ENCODE measurements at places on chromosomes 3 and 15.

- no peak for DNase-seq
Observed at GRCh38 chr3:5694266-5694665, 506.8 kb downstream of the EDEM1 start.

DNA sequence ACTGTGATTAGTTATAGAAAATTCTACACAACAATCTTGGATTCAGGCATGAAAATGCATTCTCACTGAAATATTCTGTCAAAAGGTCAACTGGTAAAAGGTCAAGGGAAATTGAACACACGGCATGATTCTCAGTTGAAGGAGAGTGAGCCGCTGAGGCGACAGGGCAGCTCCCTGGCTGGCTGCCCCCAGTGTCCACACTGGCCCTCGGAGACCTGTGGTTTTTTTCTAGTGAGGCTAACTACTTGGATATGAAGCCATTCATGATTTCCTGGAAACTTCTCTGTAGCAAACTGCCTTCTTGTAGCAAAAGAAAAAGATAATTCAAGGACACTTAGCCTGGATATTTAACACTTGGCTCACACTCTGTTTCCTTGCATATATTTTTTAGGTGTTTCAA, 37.2 kb downstream of the AADACL2 start:
- no peak for DNase-seq

DNA sequence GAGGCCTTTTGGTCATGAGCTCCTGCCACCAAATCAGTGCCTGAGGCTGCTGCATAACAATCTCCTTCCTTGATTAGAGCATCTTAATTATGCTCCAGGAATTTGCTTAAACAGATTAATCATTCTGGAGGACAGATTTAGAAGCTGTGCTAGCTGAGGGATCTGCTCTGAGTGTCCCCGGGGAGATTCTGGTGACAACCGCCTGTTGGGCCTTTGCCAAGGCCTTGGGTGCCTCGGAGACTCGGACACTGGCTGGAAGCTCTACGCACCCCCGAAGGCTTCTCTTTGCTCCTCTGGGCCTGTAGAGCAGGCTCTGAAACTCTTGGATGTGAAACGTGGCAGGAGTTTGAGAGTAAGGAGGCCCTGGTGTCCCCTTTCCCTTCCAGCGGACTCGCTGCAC, 264.1 kb downstream of the CD47 start:
- no peak for DNase-seq

DNA sequence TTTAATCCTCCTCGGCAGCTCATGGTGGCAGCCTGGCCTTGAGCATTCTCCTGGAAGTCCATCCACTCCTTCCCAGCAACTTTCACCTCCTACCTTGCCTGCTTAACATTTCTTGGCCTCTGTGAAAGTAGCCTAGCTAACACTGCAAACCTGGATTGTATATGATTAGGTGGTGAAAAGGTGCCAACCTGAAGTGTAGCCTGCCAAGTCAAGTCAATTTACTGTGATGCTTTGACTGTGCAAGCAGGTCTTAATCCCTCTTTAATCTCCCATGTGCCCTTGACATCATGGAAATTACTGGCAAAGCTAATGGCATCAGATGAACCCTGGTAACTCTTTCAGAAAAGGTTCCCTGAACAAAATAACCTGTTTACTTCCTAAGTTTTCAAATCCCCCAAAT, 169.7 kb upstream of the NR2F2 start:
- no peak for DNase-seq

DNA sequence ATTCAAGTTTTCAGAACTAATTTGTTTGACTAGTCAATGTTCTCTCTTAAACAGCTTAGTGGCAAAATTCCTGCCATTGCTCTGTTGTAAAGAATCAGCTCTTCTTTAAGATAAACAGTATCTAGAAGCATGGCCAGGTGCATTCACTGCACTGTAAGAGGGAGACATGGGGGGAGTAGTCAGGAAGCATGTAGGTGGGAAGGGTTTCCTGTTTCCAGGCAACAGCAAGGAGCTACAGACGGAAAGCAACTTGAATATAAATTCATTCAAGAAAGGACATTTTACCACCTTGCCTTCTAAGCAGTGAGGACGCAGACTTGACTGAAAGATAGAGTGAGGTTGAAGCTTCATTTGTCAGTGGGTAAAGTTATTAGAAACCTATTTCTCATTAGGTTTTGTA, 55.3 kb downstream of the BBX start:
- no peak for DNase-seq

GRCh38 chr3:69764861-69765260, 25.6 kb downstream of the MITF start:
- DNase-seq, result no peak

GRCh38 chr3:161672478-161672877, 175.9 kb downstream of the OTOL1 start:
- DNase-seq, result no peak

DNA sequence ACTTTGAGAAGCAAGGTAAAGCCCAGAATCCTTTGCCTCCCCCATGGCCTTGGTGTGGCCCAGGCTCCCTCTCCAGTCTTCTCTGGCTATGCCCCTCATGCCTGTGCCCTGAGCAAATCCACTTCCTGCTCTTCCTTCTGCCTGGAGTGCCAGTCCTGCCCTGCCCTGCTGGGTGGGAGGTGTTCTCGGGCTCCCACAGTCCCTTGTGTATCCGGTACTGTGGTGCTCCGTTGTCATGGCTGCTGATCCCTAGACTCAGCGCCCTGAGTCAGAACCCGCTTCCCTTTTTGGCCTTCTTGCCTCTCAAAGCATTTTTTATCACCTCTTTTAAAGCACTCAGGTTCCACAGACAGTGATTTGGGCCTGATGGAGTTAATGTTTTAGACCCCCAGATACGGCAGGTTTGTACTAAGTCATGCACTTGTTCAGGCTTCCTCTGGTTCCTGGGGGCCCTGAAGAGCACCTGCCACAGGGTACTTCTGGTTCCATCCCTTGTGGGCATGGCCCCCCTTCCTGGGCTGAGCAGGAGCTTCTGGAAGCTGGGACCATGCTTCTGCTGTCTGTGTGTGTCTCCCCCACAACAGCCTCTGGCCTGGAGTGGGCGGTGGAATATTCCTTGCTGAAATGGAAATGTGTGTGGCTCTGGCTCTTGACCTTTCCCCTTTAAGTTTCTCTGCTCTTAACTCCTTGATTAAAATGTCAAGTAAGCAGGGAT, 29.6 kb upstream of the ADAMTS7 start:
- no peak for DNase-seq

GRCh38 chr3:137509354-137510045, 254.6 kb upstream of the SOX14 start:
- no peak for DNase-seq

DNA sequence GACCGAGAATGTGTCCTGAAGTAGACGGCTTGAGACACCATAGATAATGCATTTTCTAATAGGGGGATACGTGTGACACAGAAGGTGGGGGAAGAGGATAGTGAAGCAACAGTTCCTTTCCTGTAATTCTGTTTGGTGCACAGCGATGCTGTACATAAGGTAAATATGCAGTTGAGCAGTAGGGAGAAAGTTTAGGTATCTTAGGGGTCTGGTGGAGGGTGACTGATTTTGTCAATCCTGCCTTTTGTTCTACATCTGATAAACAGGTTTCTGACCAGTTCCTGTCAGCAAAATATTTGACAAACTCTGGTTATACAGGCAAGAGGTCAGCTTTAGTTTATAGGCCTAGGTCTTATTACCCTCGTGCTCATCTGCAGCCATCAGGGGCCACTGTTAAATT, 71.3 kb downstream of the TRAK1 start:
- no peak for DNase-seq

- no peak for DNase-seq
Observed at GRCh38 chr15:89352476-89352875, 17.9 kb upstream of the POLG start.

DNA sequence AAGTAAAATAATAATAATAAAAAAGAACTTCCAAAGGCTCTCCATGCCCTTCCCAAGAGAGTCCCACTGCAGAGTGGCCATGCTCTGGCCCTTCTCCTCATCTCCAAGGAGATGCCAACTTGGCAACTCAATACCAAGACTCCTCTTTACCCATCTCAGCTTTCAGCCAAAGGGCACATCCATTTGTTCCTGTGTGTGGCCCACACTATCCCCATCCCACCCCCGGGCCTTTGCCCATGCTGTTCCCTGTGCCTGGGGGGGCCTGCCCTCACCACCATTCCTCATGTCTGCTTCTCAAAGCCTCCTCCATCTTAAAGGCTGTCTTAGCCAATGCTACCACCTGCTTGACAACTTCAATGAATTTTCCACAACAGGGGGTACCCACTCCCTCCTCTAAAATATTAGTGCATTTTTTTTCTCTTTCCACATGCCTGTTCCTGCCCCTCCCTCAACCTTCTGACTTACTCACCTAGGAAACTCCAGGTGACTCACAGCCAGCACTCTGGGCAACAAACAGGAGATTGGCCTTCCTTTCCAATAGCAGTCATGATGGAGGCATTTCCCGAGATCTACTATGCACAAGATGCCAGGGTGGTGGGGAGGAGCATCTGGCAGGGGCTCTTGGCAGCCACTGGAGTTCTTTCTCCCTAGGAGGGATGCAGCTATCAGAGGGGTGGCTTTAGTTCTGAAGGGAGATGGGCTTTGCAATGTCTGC, 109.4 kb upstream of the SMAD3 start:
- DNase-seq, result no peak

GRCh38 chr3:49618412-49618811, 55.7 kb upstream of the APEH start:
- no peak for DNase-seq

DNA sequence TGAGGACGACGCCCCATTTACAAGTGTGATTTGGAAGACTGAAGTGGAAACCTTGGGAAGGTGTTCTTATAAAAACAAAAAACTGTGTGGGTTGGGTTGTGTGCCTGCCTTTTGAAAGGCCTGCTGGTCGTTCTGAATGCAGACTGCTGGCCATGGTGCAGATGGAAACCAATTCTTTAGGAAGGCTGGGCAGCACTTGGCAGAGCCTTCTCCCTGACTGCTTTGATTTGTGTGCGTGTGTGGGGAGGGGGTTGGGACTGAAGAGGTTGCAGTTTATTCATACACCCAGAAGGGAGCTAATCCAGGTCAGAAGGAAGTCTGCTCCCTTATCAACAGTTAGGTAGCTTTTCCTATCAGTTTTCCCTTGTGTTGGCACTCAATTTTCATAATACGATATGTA, 288.7 kb downstream of the SOX2 start:
- no peak for DNase-seq

DNA sequence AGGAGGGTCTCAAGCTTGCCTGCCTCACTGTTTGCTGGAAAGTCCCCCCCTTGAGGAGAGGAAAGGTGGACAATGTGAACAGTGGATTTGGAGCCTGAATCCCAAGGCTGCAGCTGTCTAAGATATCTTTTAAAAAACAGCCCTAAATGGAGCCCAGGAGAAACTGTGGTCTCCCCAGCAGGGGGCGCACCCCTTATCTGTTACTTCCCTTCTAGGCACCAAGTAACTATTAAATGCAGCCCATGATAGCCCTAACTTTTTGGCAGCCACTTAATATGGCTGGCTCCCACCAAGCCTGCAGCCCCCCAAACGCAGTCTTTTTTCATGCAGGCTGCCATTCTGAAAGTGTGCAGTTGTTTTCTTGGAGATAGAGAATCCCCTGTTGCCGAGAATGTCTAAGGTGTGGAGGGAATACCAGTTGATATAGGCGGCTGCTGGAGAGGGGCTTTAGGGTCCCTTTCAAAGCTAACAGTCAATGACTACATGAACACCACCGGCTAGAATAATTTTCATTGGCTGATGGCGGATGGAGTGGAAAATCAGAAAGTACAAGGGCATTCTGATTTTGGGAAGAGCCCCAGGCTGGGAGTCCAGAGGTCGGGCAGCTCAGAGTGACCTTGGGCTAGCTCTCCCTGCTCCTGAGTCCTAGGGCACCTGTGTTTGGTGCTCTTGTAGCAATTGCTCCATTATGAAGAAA, 1.3 kb downstream of the RHCG start:
- no peak for DNase-seq

- DNase-seq, result peak; percentile 52
Observed at GRCh38 chr15:64892847-64893403, 18.8 kb upstream of the ANKDD1A start.

DNA sequence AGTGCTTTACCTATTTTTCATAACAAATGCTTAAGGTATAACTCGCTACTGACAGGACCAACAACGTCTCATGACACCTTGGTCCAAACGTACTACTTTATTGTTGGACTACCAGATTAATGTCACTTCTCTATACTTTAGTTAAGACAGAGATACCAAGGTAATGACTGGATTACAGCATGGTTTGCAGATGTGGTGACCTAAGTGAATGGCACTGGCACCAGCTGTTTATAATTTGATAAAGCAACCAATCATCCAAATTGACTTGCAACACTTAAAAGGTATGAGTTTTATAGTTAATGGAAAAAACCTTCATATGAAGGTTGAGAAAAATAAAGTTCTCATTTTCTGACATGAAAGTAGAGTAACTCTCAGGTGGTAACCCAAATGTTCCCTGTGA, 209.0 kb downstream of the NEK10 start:
- DNase-seq, result no peak

DNA sequence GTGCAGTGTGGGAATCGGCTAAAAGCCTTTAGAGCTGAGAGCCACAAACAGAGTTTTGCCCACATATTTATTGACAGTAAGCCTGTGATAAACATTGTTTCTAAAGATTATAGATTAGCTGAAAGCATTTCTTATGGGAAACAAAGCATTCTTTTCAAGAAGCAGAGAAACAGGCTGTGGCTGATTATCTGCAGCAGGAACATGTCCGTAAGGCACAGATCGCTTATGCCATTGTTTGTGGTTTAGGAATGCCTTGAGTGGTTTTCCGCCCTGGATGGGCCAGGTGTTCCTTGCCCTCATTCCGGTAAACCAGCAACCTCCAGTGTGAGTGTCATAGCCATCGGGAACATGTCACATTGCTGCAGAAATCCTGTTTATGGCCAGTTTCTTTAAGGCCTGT, 12.5 kb downstream of the XYLB start:
- no peak for DNase-seq

DNA sequence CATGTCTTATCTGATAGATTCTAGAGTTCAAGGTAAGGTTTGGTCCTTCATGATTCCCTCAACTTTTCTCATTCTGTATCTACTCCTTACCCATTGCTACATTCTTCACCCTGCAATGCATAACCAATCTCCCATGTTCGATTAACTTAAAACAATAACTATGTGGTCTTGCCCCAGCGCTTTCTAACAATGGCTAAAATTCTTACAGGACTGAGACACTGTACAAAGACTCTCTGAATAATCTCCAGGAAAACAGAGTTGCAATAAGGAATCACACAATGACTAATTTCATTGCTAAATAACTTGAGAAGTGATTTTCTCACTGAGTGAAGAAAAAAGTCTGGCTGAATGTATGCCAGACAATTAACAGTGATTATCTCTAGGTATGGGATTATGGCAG, 69.6 kb upstream of the FAM174B start:
- no peak for DNase-seq
